Heart right ventricle (tissue), 16 donors: ENCODE measurements at places on chromosomes 11 and 22. TPM values are rescaled to one million over a fixed set of nuclear protein-coding genes. Genes with fewer than 3 reads are reported as not detected.
A peak's percentile ranks its signal among the peaks of the same experiment; 100 is the strongest.

MMP13 gene
- not detected for total RNA-seq

DNA sequence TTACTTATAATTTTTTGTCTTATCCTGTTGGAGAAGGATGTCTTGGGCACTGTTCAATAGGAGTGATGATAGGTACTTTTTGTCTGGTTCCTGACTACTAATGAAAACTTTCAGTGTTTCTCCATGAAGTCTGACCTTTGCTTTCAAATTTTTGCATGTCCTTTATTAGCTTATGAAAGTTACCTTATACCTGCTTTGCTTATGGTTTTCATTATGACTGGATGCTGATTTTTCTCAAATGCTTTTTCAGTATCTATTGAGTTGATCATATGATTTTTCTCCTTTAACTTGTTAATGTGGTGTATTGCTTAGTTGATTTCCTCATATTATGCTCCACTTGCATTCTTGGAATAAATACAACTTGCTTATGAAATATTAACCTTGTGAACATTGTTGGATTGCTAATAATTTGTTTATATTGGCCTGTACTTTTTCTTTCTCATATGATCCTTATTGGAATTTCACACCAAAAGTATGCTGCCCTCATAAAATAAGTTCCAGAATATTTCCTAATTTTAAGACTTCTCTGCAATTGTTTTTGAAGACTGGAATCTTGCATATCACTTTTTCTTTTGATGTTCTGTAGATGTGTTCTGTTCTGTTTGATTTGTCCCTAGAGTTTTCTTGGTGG, 85.0 kb upstream of the SC5D start:
- no peaks in the 10 kb centered on the region for H3K4me1 ChIP-seq
- no peak overlapping the region for H3K4me3 ChIP-seq
- H3K27ac ChIP-seq, result no peak overlapping the region
- H3K36me3 ChIP-seq, result no peaks in the 10 kb centered on the region

- no peaks in the 10 kb centered on the region for H3K36me3 ChIP-seq
- no peaks in the 10 kb centered on the region for H3K4me1 ChIP-seq
These were observed 8.0 kb upstream of the PKNOX2 start for GRCh38 chr11:125156346-125157117.

DNA sequence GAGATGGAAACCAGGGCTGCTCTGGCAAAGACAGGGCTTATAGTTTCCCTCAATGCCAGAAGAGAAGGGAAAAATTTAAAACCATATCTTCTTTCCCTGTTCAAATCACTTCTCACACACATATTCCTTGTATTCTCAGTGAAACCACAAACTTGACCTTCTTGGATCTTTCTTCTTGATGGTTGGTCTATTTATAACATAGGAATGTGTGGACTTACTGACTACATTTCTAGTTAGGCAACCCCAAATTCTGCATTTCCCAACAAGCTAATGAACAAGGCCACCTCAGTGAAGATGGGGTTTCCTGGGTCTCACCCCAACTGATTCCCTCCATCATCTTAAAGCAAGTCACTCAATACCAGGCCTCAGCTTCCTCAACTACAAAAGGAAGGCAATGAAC, 3.8 kb upstream of the QSER1 start:
- no peak overlapping the region for H3K27ac ChIP-seq
- H3K4me3 ChIP-seq, result no peak overlapping the region
- no peak for DNase-seq
- H3K4me1 ChIP-seq, result peaks cover 11% of the 10 kb centered on the region
- no peaks in the 10 kb centered on the region for H3K27me3 ChIP-seq
- H3K36me3 ChIP-seq, result no peaks in the 10 kb centered on the region

DNA sequence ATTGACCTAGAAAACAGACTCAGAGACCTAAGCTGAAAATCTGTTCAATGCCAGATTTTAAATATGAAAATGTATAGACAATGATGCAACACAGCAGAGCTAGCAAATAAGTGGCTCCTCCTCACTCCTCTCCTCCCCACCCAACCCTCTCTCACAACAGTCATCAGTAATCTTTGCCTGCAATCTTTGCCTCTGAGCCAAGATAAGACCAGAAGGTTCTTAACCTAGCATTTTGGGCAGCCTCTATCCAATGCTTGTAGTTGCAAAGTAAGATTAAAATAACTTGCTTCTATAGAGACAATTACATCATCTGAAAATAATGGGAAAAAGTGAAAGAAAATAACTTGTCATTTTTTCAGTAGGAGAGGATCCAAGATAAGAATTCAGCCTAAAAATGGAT, 117.3 kb downstream of the PARVA start:
- no peak overlapping the region for H3K4me3 ChIP-seq
- H3K27ac ChIP-seq, result no peak overlapping the region
- DNase-seq, result no peak
- no peaks in the 10 kb centered on the region for H3K27me3 ChIP-seq
- peaks cover 41% of the 10 kb centered on the region for H3K36me3 ChIP-seq

DNA sequence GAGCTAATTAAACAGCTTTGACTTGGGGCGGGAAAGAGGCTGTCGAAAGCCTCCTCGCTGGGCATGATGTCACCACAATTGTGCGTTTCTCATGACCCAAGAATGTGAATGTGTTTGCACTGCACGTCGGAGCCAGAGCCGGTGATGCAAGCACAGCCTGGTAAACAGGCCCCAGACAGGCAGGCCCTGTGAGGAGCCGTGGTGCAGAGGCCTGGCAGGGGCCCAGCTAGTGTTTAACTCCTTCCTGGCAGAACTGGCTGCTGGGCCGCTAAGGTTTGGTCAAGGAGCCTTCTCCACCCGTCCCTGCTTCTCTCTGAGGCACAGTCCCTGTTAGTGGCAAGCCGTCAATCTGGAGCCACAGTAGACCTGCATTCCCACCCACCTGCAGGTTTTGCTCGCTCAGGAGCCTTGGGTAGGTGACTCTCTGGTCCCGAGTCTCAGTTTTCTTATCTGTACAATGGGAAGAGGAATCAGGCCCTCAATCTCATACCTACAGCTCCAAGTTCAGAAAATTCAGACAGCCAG, 25.4 kb upstream of the SMTN start:
- H3K27me3 ChIP-seq, result no peaks in the 10 kb centered on the region
- H3K36me3 ChIP-seq, result no peaks in the 10 kb centered on the region
- no peak overlapping the region for H3K4me3 ChIP-seq
- DNase-seq, result peak; percentile 82

GRCh38 chr11:36016263-36016662, 72.4 kb downstream of the LDLRAD3 start:
- no peak overlapping the region for H3K27ac ChIP-seq
- H3K4me1 ChIP-seq, result peaks cover 5% of the 10 kb centered on the region
- H3K4me3 ChIP-seq, result no peak overlapping the region
- DNase-seq, result no peak
- H3K36me3 ChIP-seq, result no peaks in the 10 kb centered on the region
- no peaks in the 10 kb centered on the region for H3K27me3 ChIP-seq

GRCh38 chr11:116505298-116506262, 267.2 kb downstream of the BUD13 start:
- H3K27me3 ChIP-seq, result peaks cover 29% of the 10 kb centered on the region
- no peak for DNase-seq
- no peak overlapping the region for H3K27ac ChIP-seq
- no peak overlapping the region for H3K4me3 ChIP-seq

- no peaks in the 10 kb centered on the region for H3K36me3 ChIP-seq
- no peak overlapping the region for H3K27ac ChIP-seq
- peak; percentile 50 for DNase-seq
- no peak overlapping the region for H3K4me3 ChIP-seq
These were observed 2.3 kb downstream of the PRR33 start for GRCh38 chr11:1889224-1889930.
